ENCODE measurements at places on chromosomes 2 and 18.

GRCh38 chr18:2587788-2588187 lies 16.4 kb downstream of the NDC80 start:
- no peak for DNase-seq

GRCh38 chr18:9494778-9495331 lies 19.5 kb downstream of the RALBP1 start:
- DNase-seq, result peak; percentile 68

DNA sequence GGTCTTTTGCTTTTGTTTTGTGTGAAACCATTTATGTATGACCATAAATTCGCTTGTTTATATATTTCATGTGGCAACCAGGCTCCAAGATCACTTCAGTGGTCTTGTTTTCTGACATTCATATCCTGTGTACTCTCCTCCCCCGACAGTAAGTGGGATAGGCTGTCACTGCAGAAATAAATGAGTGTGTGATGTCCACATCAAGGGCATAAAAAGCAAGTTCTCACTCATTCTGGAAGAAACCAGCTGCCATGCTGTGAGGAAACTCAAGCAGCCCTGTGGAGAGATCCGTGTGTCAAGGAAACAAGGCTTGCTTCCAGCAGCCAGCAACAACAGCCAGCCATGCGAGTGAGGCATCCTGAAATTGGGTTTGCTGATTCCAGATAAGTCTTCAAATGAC lies 39.2 kb upstream of the GNAL start:
- peak; percentile 21 for DNase-seq

GRCh38 chr2:188870289-188870688 lies 103.9 kb upstream of the COL3A1 start:
- no peak for DNase-seq

DNA sequence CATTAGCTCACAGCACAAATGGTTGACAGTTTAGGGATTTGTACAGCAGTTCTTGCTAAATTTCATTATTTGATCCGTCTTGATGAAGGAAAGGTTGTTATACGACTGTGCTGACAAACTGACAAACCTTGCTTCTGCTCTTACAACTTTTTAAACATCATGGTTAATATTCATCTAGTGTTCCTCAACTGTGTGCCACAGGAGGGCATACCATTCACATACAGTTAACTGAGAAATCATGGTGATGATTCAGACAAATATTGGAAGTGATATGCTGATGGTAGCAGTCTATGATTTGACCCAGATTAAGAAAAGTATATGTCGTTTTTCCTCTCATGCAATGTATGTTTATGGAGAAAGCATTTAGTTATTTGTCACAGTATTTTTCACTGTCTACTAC lies 129.8 kb upstream of the FSIP2 start:
- DNase-seq, result no peak

DNA sequence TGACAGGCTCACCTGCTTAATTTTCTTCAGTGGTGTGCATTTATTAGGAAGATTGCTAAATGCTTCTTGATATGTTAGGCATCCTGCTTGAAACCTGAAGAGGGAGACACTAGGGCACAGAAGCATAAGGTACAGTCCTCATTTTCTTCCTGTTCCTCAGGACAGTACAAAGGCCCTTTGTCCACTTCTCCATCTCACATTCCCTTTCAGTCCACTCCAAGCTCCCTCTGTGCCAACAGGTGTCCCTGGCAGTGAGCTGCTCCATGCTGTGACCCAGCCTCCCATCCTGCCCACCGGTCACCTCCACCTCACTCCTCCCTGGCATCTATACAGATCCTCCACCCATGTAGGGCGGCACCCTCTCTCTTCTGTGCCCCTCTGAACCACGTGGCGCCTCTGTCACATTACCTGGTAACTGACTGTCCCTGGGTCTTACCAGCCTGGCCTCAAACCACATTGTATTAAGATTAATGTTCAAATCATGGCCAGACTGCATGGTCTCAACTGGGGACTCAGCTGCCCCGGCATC lies 162.8 kb downstream of the VAPA start:
- DNase-seq, result no peak

- DNase-seq, result no peak
Measured at GRCh38 chr2:26245810-26246209, 1.1 kb downstream of the HADHB start.

- peak; percentile 92 for DNase-seq
Measured at GRCh38 chr2:168348076-168348475, 100.7 kb upstream of the STK39 start.

DNA sequence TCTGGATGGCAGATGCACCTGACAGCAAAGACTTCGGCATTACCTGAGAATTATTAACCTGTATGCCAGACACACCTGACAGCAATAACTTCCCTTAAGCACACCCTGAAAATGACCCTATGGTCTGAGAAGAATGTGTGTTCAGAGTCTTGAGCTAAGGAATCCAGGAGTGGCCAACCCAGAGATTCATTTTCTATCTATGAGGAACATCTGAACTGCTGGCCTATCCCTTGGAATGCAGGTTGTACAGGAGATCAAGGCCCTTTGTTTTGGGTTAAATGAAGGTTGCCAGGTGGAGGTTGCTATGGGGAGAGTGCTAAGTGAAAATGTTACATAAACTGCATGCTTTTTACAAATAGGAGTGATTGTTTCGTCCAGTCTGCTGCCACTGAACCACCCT lies 200.9 kb upstream of the MEIS1 start:
- DNase-seq, result peak; percentile 56

DNA sequence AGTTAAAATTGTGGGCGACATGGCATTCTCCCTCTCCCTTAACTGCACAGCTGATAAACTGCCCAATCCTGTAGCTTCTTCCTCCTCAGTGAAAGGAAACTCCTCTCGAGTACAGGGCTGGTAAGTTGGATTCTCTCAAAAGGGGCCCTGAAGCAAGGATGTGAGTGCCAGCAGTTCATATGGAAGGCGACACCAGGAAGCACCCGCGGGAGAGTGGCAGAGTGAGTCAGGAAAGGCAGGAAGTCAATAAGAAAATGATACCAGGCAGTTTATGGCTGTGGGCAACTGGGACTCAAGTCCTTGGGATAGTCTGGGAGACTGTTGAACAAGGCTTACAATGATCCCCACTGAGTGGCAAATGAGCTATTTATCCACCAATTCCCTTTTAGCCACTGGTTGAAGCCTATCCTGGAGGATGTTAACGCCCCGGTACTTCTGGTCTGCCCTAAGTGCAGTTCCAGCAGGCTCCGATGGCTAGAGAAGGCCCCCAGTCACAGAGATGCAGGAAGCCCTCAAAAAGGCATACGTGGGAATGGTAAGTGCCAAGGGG lies 34.8 kb downstream of the ABHD3 start:
- DNase-seq, result no peak

GRCh38 chr2:1746174-1747064 lies 2.1 kb upstream of the PXDN start:
- DNase-seq, result no peak

- no peak for DNase-seq
Measured at GRCh38 chr2:19882286-19882685, 19.5 kb downstream of the TTC32 start.

Measured in islet precursor cell (in vitro differentiated cells).